DMS 273 treated with DMSO at 0.1 percent for 48 hours (cell line): ENCODE measurements at places on chromosomes 2 and 18.

DNA sequence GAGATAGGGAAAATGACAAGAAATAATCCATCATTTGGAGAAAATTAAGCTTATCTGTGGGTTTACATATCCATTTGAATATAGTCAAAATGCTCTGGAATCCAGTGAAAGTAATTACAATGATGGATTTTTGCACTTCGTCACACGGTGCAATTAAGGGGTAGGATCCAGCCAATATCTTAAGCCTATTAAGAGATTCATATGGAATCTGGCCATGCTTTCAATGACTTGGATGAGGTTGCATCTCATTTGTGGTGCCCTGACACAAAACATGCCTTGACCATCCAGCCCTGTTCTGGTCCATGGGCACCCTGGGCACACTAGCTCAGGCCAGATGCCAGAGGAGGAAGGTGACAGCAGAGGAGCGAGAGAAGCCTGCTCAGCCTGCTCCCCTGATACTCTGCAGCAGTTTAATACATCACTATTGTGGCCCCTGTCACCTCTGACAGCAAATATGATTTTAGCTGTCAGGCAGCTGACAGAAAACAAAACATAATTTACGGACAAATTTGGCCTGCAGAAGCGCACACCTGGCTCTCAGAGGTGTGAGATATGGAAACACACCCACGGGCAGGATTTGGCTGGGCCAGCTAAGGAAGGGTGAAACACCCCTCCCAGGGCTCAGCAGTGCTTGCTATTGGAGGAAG, 94.1 kb upstream of the ST8SIA3 start:
- no peak for DNase-seq

DNA sequence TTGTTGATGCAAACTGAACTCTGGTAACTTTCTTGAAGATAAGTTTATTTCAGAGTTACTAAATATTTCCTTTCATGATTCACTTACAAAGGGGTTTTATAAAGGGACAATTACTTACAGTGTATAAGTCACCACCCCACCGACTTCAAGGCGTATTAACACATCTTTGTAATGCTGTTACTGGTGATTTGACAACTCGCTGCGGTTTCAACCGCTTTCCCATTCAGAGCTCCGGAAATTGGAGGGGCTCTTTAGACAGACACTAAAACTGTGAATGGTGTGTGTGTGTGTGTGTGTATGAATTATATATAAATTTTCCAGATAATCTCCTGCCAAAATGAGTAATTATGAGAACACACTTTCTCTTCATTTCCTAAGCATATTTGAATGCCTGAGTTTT, 4.9 kb downstream of the TM4SF20 start:
- no peak for DNase-seq

DNA sequence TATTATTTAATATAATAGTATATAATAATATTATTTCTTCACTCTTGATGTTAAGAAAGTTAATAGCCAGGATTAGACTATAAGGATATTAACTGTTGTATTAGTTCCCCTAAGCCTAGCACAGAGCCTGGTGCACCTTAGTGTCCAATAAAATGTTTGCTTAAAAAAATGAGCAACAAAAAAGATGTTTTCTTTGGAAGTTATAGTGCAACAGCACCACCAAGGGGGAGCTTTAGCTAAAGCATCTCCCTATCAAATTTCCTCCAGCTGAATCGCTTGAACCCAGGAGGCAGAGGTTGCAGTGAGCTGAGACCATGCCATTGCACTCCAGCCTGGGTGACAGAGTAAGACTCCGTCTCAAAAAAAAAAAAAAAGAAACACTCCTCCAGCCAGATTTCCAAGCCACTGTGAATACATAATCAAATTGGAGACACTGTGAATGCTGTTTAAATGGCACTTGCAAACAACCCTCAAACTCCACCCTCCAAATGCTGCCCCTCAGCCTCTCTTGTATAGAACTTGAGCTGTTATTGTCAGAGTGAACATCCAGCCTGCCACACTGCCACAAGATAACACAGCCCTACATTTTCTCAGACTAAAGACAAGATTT, 221.9 kb downstream of the DYM start:
- DNase-seq = no peak

DNA sequence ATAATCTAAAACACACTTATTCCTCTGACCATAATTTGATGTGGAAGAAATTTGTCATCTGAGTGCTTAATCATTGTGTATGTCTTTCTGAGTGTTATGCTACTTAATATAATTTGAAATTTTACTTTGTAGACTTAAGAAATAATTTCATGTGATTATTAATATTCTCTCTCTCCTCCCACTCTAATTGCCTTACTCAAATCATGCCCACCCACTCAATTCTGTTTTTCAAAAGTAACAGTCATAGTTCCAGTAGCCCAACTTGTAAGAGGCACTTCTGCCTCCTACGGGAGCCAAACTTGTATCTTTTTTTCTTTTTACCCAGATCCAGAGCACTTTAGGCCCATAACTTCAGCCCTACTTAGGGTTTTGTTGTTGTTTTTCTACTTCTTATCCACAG, 18.5 kb upstream of the KYNU start:
- no peak for DNase-seq

- DNase-seq = no peak
Measured at GRCh38 chr2:172662099-172662498, 73.5 kb upstream of the RAPGEF4 start.

- DNase-seq = no peak
Measured at GRCh38 chr2:150144546-150145298, 342.7 kb downstream of the RND3 start.

DNA sequence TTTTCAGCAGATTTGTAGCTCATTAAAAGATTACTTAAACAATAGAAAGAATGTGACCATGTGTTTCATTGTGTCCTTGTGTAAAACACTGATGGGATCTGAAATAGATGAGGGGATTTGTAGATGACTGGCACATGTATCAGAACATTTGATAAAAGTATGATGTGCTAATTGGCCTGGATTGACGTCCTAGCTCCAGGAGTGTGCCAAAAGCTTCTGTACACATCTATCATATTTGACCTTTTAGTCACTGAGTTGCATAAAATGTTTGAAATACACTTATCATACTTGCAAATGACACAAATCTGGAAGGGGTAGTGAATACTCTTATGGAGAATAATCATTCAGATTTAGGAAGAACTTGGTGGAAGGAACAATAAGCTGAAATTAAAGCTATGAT, 778.5 kb downstream of the ERBB4 start:
- DNase-seq = no peak

GRCh38 chr2:70751881-70752280, 16.1 kb downstream of the ADD2 start:
- no peak for DNase-seq

DNA sequence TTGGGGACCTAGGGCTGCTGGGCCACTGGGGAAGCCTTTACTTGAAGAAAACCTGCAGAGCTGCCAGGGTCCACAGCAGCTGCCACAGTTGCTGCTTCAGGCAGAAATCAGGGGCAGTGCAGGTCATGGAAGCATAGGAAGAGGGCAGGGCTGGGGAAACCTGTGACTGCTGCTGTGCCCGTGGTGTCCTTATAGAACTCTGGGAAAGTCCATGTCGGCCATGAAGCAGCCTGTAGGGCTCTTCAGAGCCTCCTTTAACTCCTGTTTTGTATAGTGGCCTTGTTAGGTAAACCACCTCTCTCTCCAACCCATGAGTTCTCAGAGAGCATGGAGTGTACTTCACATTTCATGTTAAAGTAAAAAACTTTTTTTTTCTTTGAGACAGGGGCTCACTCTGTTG, 62.1 kb downstream of the SMAD4 start:
- DNase-seq = no peak

- no peak for DNase-seq
Measured at GRCh38 chr2:18804536-18804935, 215.2 kb upstream of the NT5C1B start.

DNA sequence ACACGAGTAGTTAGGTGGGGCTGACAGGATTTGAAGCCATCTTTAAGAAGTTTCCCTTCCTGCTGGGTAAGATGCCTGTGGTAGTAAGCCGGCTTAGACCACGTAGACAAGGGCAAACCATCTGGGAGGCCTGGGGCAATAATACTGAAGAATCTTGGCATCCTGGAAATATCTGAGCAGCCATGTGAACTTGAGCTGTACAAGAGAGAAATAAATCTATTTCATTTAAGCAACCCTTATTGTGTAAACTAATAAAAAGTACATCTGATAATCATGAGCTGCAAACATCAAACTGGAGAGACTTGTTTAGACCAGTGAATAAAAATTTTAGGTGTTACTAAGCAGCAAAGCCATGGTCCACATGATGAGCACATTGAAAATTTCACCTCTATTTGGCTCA, 11.4 kb upstream of the CETN1 start:
- DNase-seq = no peak

DNA sequence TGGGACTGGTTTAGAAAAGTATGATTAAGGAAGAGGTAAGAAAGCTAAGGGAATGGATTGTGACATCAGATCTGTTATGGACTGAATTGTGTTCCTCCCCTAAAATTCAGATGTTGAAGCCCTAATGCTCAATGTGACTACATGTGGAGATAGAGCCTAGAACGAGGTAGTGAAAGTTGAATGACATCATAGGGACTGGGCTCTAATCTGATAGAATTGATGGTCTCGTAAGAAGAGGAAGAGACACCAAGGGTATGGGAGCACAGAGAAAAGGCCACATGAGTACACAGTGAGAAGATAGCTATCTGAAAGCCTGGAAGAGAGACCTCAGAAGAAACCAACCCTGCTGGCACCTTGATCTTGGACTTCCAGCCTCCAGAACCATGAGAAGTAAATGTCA, 178.3 kb downstream of the TRIB2 start:
- DNase-seq = no peak

- DNase-seq = no peak
Measured at GRCh38 chr2:95271381-95271971, 2.8 kb upstream of the PROM2 start.

DNA sequence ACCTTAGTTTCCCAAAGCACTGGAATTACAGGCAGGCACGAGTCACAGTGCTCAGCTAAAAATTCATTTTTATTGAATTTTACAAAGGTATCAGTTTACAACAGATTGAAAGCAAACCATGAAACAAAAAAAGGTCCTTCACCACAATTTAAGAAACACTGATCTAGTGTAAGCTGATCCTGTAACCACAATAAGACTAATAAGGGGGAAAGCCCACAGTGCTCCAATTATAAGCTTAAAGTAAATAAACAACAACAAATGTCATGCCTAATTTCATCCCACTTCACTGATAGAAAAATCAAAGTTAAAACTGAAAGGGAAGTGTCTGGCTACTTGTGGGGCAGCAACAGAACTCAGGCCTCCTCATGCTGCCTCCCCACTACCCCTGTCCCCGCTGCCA, 49.2 kb downstream of the ICA1L start:
- DNase-seq = peak; percentile 33

GRCh38 chr2:46686811-46687210, 207.4 kb downstream of the TMEM247 start:
- peak; percentile 79 for DNase-seq

GRCh38 chr2:68835621-68836020, 35.6 kb downstream of the BMP10 start:
- DNase-seq = no peak

GRCh38 chr2:29165362-29166241, 50.4 kb downstream of the CLIP4 start:
- no peak for DNase-seq

DNA sequence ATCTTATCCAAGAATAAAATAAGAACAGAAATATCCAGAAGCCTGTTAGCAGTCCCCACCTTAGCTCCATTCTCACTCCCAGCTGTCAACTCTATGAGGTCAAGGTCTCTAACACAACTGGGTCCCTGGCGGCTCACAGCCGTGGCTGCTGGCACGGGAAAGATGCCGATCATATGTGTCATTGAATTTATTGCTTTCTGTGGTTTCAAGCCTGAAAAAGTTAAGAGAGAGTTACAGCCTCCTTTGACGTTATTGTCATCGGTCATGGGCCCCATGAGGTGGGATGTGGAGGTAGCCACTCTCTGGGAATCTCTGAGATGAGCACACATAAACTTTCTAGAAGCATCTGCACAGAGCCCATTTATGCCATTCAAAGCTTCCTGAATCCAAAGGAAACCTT, 28.7 kb upstream of the CABLES1 start:
- DNase-seq = no peak

DNA sequence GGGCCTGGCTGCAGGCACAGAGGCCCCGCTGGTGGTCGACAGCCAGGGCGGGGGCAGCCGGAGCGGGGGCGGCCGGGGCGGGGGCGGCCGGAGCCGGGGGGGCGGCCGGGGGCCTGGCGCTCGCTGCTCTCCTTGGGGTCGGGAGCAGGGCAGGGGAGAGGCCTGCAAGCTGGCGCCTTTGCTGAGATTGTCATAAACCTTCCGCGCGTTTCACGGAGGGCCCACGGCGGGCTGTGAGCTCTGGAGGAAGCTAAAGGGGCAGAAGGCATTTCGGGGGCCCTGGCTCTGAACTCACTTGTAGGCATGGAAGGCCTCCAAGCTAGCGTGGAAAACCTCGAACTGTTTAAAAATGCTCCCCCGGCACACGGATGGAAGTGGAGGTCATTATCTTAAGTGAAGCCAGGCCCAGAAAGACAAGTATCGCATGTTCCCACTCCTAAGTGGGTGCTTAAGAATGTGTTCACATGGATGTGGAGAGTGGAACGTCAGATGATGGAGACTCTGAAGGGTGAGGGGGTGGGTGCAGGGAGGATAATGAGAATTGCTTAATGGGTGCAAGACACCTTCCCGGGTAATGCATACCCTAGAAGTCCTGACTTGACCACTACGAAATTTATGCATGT, 629 bp downstream of the PRELID3A start:
- no peak for DNase-seq

DNA sequence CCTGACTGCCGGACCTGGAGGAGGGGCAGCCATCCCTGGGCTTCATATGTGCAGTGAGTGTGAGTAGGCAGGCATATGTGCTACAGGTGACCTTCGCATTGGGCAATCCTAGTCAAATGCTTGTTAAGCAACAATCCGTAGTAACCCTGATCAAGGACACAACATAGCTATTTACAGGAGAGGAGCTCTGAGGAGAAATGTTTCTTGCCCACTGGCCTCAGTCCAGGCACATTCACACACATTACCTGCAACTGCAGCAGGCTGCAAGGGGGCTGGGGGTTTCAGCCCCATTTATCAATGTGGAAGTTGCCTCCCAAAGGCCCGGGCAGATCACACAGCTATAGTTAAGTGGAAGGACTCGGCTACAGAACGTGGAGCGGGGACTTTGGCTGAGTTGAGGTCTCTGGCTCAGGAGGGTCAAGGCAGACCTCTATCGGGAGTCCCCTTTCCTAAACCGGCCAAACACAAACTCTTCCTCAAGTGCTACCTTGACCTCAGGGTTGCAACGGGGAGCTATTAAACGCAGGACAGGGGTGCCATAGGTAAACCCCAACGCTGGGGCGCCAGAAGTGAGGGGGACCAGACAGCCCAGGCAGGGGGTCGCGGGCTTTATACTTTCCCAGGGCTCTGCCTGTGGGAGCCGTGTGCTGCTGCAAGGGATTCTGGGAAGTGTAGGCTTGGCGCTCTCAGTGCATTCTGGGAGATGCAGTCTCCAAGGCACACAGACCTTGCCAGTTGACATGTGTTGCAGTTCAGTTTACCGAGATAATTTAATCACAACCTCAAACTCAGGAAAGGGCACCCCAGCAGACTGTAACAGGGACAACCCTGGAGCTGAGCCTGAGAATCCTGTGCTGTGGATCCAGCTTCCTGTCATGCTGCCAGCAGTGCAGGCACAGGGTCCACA, 9.4 kb downstream of the KHK start:
- DNase-seq = peak; percentile 73

GRCh38 chr2:14340703-14341102, 291.8 kb upstream of the LRATD1 start:
- DNase-seq = no peak
